T-helper 9 cell (primary cell): ENCODE measurements at places on chromosomes 4 and X.

- DNase-seq: no peak
Observed at GRCh38 chr4:93409035-93409434, 419.5 kb upstream of the ATOH1 start.

DNA sequence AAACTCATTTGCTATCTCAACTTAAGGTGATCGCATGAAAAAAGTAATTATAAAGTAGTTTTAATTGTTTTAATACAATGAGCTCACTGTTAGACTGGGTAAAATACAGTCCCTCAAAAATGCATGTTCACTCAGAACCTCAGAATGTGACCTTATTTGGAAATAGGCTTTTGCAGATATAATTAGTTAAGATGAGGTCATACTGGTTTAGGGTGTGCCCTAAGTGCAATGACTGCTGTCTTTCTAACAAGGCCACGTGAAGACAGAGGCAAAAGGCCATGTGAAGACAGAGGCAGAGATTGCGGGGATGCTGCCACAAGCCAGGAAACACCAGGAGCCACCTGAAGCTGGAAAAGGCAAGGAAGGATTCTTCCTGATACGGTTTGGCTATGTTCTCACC, 262.1 kb downstream of the NKX6-1 start:
- no peak for DNase-seq

DNA sequence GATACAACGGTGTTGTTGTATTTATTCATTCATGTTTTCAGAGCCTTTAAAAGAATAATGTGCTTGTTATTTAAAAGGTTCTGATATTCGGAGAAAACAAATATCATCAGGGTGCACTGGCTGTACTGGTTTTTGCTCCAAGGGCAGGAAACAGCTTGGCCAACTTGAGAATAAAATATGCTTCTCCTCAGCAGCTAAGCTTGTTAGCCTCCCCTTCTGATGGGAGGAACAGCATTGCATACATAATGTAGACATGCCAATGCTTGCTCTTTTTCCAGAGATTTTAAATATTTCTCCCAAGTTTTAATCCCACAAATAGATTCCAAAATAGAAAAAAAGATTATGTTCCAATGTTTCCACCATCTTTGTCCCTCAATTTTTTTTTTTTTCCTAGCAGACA, 87.6 kb upstream of the RPL34 start:
- no peak for DNase-seq

GRCh38 chr4:9845791-9846493, 64.5 kb downstream of the DRD5 start:
- no peak for DNase-seq

- no peak for DNase-seq
Observed at GRCh38 chrX:103830848-103831247, 1.2 kb downstream of the RAB9B start.

DNA sequence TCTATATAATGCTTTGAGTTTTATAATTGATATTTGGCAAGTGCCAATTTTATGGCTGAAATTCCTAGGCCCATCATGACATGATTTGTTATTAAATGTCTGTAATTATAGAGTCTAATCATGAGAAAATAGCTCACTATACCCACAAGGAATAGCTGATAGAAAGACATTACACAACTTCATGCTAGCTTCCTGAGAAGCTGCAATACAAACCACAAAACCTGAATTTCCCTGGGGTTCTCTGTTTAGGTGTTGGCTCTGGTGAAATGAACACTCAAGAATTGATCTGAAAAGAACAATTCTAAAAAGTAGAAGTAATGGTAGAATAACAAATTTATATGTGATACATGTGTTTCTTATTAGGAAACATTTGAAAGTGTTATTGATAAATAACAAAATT, 169.6 kb downstream of the GASK1B start:
- DNase-seq: no peak

- no peak for DNase-seq
Observed at GRCh38 chr4:11589676-11590075, 161.0 kb upstream of the HS3ST1 start.

DNA sequence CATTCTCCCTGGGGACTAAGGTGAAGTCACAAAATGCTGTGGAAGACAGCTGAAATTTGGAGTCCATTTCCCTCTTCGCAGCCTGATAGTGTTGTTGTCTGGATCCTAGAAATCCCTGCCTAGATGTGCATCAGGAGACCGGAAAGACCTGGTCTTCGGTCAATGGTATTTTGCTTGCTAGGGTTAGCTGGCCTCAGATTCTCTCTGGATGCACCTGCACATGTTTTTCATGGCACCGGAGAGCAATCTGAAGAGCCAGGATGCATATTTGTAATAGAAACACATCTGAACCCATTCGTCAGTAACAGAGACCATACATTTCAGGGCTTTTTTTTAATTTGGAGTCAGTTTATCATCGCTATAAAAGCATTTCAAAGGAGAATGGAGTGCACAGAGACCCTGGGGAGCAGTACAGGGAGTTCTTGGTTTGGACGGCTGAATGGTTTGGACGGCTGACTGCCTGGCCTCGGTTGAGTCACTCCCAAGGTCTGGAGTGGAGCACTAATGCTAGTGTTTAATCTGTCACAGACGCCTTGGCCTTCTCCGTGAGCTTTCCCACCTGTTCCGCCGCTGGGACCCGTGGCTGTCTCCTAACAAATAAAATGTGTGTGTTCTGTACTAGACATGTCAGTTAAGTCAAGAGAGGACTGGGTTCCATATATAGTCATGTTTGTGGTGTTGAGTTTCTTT, 7.5 kb upstream of the PDLIM3 start:
- no peak for DNase-seq

- DNase-seq: no peak
Observed at GRCh38 chrX:56228914-56229313, 3.2 kb upstream of the KLF8 start.
